ENCODE measurements at places on chromosomes 4 and X.

GRCh38 chr4:11105715-11106114, 323.0 kb downstream of the HS3ST1 start:
- no peaks in the 10 kb centered on the region for H3K27me3 ChIP-seq
- H3K27ac ChIP-seq: no peak overlapping the region
- no peak overlapping the region for H3K4me3 ChIP-seq
- H3K36me3 ChIP-seq: no peaks in the 10 kb centered on the region
- DNase-seq: peak; percentile 8

DNA sequence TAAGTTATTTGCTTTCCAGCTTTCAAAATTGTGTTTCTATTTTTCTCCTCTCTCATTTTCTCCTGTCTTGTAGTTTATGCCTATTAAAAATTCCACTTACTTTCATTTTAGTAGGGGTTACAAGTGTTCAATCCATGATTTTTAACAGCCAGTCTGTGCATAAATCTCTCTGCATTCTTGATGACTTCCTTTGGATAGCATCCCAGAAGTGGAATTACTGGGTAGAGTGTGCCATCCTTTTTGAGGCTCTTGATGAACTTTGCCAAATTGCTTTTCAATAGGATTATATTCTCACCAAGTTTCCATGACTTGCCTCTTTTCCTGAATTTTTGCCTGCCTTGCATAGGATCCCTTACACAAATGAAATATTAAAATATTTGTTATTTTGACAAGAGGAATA, 58.5 kb downstream of the DIPK2B start:
- H3K4me1 ChIP-seq: no peaks in the 10 kb centered on the region
- no peaks in the 10 kb centered on the region for H3K36me3 ChIP-seq
- H3K27me3 ChIP-seq: no peaks in the 10 kb centered on the region
- H3K4me3 ChIP-seq: no peak overlapping the region

- H3K4me1 ChIP-seq: no peaks in the 10 kb centered on the region
- H3K27me3 ChIP-seq: no peaks in the 10 kb centered on the region
- no peak for DNase-seq
Measured at GRCh38 chr4:99121008-99121407, 23.1 kb downstream of the ADH4 start.

GRCh38 chr4:134777606-134778005, 576.0 kb upstream of the PABPC4L start:
- no peaks in the 10 kb centered on the region for H3K36me3 ChIP-seq
- H3K27ac ChIP-seq: no peak overlapping the region
- no peak for DNase-seq
- H3K4me1 ChIP-seq: no peaks in the 10 kb centered on the region
- H3K4me3 ChIP-seq: no peak overlapping the region
- H3K27me3 ChIP-seq: no peaks in the 10 kb centered on the region

GRCh38 chr4:42678512-42678911, 21.6 kb upstream of the ATP8A1 start:
- no peak overlapping the region for H3K4me3 ChIP-seq
- H3K36me3 ChIP-seq: no peaks in the 10 kb centered on the region
- H3K27ac ChIP-seq: no peak overlapping the region
- no peak for DNase-seq
- H3K27me3 ChIP-seq: no peaks in the 10 kb centered on the region
- peaks cover 12% of the 10 kb centered on the region for H3K4me1 ChIP-seq

- DNase-seq: no peak
- peaks cover 3% of the 10 kb centered on the region for H3K36me3 ChIP-seq
- no peaks in the 10 kb centered on the region for H3K27me3 ChIP-seq
Measured at GRCh38 chrX:71162981-71163380, 18.3 kb downstream of the NLGN3 start.

DNA sequence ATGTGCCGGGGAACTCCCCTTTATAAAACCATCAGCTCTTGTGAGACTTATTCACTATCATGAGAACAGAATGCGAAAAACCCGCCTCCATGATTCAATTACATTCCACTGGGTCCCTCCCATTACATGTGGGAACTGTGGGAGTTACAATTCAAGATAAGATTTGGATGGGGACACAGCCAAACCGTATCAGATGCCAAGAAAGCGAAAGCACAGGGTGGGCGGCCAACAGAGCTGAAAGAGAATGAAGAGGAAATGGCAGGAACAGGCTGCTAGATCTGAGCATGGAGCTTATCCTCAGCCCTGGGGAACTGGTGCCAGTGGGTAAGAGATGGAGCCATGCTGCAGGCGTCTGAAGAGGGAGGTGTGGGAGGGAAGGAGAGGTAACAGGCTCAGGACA, 117.7 kb upstream of the PNPLA4 start:
- no peaks in the 10 kb centered on the region for H3K27me3 ChIP-seq
- DNase-seq: no peak
- no peak overlapping the region for H3K4me3 ChIP-seq
- H3K27ac ChIP-seq: no peak overlapping the region
- H3K36me3 ChIP-seq: no peaks in the 10 kb centered on the region
- no peaks in the 10 kb centered on the region for H3K4me1 ChIP-seq

DNA sequence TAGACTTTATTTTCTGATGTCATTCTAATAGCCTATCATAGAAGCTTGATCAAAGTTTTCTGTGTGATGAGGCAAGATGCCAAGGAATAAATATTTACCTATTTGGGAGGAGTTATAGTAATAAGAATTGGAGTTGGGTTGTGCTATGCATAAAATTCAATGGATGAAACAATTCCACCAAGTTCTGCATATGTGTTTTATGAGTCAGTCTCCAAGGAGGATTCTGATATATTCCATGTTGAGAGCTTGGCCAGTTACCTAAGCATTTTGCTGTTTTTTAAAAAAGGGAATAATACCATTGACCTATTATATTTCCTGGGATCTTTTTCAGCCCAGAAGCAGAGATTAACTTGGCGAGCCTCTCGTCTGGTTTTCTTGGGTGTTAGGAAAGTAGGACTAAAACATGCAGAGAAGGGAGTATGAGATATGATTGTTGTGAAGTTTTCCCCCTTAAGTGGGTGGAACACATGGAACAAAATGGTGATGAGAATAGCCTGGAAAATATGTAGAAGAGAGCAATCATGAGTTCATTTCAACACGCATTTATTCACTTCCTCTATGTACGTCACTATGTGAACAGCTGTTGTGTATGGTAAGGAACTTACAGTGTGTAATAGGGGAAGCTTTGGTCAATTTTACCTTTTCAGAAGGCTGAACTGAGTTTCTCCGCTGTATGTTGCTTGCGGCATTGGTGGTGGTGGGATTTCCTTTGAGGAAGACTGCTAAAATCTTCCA, 39.2 kb downstream of the POLA1 start:
- no peaks in the 10 kb centered on the region for H3K4me1 ChIP-seq
- peaks cover 28% of the 10 kb centered on the region for H3K36me3 ChIP-seq

DNA sequence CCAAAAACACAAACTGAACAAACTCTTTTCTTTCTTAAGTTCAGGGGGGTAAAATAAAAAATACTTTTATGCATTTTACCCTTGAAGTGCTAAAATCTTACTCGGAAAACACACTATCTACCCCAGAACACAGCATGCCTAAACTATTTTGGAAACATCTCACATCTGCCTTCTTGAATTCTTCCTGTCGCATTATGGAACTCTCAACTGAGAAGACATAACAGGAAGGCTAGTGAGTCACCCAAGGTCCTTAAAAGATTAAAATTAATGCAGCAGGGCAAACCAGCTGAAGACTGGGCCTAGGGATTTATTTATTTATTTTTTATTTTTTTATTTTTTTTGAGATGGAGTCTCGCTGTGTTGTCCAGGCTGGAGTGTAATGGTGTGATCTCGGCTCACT, 208.2 kb downstream of the APBB2 start:
- no peaks in the 10 kb centered on the region for H3K4me1 ChIP-seq
- H3K27ac ChIP-seq: no peak overlapping the region
- no peaks in the 10 kb centered on the region for H3K36me3 ChIP-seq

DNA sequence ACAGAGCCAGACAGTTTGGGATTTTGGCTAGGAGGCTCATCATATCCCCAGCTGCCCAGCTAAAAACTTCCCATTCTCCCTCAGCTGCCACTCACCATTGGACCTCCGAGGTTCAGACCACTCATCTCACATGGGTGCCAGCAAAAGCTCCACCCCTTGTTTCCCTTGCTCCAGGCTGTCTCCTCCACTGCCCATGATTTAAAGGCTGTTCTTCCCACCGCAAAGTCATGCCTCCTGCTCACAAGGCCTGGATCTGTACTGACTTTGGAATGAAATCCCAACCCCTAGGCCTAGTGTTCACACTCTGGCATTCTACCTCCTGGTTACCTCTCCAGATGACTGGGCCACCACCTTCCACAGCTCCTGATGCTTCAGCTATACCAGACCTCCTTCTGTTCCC, 142.2 kb upstream of the EOLA2 start:
- H3K4me3 ChIP-seq: no peak overlapping the region
- H3K27me3 ChIP-seq: no peaks in the 10 kb centered on the region
- no peaks in the 10 kb centered on the region for H3K4me1 ChIP-seq
- no peak for DNase-seq

GRCh38 chrX:9352243-9352642, 112.6 kb upstream of the TBL1X start:
- no peaks in the 10 kb centered on the region for H3K36me3 ChIP-seq
- DNase-seq: no peak
- peaks cover 31% of the 10 kb centered on the region for H3K4me1 ChIP-seq
- no peaks in the 10 kb centered on the region for H3K27me3 ChIP-seq
- H3K27ac ChIP-seq: peak overlapping the region; percentile 77

DNA sequence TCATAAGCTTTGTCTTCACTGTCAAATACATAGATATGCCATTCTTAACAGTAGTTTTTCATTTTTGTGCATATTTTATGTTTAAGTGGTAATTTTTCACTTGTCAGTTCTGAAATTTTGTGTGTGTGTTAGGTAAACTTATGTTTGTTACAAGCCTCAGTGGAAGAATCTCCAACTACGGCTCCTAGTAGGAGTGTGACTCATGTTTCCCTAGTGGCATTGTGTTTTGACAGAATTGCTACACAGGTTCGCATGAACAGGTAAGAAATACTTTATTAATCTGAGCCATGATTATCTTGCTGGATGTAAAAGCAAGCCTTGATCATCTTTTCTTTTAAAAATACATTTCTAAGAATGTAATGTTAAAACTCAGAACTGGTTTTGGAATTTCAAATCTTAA, 94.4 kb downstream of the BLTP1 start:
- no peak for DNase-seq
- H3K27me3 ChIP-seq: no peaks in the 10 kb centered on the region
- no peak overlapping the region for H3K27ac ChIP-seq
- H3K4me1 ChIP-seq: no peaks in the 10 kb centered on the region
- peaks cover 16% of the 10 kb centered on the region for H3K36me3 ChIP-seq

GRCh38 chr4:188536826-188537225, 397.6 kb downstream of the TRIML1 start:
- no peaks in the 10 kb centered on the region for H3K4me1 ChIP-seq
- no peaks in the 10 kb centered on the region for H3K36me3 ChIP-seq
- H3K27me3 ChIP-seq: no peaks in the 10 kb centered on the region
- DNase-seq: no peak
- no peak overlapping the region for H3K4me3 ChIP-seq

- no peaks in the 10 kb centered on the region for H3K36me3 ChIP-seq
- H3K4me1 ChIP-seq: no peaks in the 10 kb centered on the region
- no peak overlapping the region for H3K27ac ChIP-seq
- DNase-seq: no peak
Measured at GRCh38 chrX:133175162-133175561, 43.0 kb downstream of the TFDP3 start.

DNA sequence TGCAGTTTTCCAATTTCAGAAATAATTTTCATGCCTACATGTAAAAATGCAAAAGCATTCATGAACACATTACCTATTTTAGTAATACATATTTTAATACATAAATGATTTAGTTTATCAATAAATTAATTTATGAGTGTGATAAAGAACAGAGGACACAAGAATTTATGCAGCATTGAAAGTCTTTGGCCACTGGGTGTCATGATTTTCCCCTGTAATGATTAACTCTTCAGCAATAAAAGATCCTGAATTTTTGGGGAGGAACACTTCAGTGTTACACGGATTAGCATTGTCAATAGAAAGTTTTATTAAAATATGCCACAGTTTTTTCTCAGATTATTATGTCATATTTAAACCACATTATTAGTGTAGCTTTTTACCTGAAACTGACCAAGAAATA, 8.6 kb upstream of the VCX2 start:
- no peak overlapping the region for H3K4me3 ChIP-seq
- no peaks in the 10 kb centered on the region for H3K27me3 ChIP-seq
- H3K36me3 ChIP-seq: no peaks in the 10 kb centered on the region
- no peaks in the 10 kb centered on the region for H3K4me1 ChIP-seq

- DNase-seq: no peak
- H3K36me3 ChIP-seq: peaks cover 46% of the 10 kb centered on the region
- H3K27ac ChIP-seq: no peak overlapping the region
- H3K4me3 ChIP-seq: peak overlapping the region; percentile 89
- peaks cover 38% of the 10 kb centered on the region for H3K4me1 ChIP-seq
- no peaks in the 10 kb centered on the region for H3K27me3 ChIP-seq
Measured at GRCh38 chr4:55399581-55399980, 3.8 kb downstream of the TMEM165 start.

GRCh38 chr4:95529946-95530345, 18.8 kb downstream of the UNC5C start:
- no peaks in the 10 kb centered on the region for H3K4me1 ChIP-seq
- DNase-seq: no peak
- H3K36me3 ChIP-seq: no peaks in the 10 kb centered on the region
- H3K4me3 ChIP-seq: no peak overlapping the region
- no peak overlapping the region for H3K27ac ChIP-seq
- H3K27me3 ChIP-seq: no peaks in the 10 kb centered on the region

- DNase-seq: no peak
- H3K4me1 ChIP-seq: no peaks in the 10 kb centered on the region
Measured at GRCh38 chr4:185520119-185520518, 15.2 kb downstream of the PDLIM3 start.

DNA sequence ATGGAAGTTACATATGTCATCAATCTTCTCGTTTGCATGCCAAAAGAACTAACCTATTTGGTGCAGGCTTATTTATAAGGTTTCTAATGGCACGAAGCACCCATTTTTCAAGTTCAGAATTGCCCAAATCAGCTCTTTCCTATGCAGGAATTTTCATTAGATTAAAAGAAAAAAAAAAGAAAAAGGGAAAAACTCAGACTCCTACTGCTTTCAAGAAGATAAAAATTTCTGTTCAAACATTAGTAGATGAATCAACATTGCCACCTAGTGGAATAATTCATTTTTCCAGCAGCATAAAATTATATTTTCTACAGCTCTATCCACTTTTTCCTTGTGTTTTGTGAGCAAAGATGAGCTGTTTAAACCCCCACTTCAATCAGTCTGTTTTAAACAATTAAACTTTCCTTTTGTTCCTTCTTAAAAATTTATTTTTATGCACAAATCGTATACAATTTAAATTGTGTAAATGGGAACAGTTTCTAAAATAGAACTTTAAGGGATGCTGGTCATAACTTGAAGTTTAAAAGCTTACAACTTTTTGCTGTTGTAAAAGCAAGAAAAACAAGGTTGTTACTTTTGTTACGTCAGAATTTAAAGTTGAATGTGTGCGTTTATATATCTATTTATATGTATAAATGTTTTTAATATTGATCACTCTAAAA, 309.9 kb downstream of the ARAP2 start:
- no peak overlapping the region for H3K4me3 ChIP-seq
- no peaks in the 10 kb centered on the region for H3K4me1 ChIP-seq
- no peak overlapping the region for H3K27ac ChIP-seq
- no peak for DNase-seq
- H3K27me3 ChIP-seq: peaks cover 7% of the 10 kb centered on the region
- no peaks in the 10 kb centered on the region for H3K36me3 ChIP-seq

GRCh38 chr4:169208090-169208455, 62.7 kb downstream of the SH3RF1 start:
- DNase-seq: no peak
- H3K27me3 ChIP-seq: peaks cover 3% of the 10 kb centered on the region
- no peaks in the 10 kb centered on the region for H3K4me1 ChIP-seq

- H3K4me3 ChIP-seq: no peak overlapping the region
- no peaks in the 10 kb centered on the region for H3K27me3 ChIP-seq
- no peak for DNase-seq
- H3K36me3 ChIP-seq: no peaks in the 10 kb centered on the region
- H3K27ac ChIP-seq: no peak overlapping the region
- peaks cover 2% of the 10 kb centered on the region for H3K4me1 ChIP-seq
Measured at GRCh38 chrX:148647651-148648050, 147.2 kb downstream of the AFF2 start.
